ENCODE measurements at places on chromosomes 12 and 14.

DNA sequence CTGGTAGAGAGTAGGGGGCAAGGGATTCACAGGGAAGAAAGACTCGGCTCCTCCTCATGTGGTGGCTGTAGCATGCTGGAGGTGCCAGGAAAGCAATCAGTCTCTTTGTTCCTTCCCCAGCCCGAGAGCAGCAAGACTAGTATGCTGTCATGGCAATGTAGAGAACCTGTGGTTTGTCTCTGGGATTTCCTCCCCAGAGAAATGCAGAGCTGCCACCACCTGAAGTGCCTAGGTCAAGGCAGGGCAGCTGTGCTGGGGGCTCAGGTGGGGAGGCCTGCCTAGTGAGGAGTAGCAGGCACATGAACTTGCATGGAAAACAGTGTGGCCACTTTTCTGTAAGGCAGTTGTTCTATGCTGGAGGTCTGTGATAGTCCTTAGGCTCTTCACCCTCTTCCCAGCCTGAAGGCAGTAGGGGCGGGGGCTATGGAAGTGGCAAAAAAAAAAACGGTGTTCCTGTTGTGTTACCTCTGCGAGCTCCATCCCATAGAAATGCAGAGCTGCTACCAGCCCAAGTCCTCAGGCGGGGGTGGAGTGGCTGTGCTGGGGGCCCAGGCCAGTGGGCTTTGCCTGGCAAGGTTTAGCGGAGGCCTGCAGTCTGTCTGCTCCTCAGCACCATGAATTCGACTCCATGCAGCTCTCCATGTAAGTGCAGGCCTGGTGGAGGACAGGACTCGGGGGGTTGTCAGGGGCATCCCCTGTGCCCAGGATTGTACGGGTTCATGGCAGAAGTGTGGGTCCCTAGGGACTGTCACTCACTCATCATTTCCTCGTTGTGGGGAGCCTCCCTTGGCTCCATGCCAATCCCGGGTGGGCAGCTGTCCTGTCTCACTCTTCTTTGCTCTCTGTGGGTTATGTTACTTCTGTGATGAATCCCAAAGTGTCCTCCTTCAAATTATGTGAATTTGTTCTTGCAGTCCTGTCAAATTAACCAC is 4.1 kb upstream of the CLEC4D start:
- DNase-seq, result no peak

DNA sequence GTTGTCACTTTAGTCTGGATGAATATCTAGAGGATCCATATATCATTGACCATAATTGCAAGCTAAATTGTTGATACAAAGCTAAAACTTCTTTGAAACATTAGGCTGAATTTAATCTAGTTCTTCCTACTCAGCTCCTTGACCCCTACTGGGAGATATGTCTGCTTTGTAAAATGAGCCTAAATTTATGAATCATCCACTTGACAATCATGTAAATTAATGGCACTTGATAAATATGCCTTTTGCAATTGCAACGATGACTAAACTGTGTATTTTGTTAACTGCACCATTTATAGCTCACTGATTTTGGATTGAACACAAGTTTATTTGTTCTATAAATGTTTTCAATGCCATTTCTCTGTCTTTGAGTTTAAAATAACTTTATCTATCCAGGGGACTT is 1616.5 kb upstream of the FLRT2 start:
- no peak for DNase-seq

- DNase-seq, result no peak
These were observed 126.3 kb upstream of the KRAS start for GRCh38 chr12:25376985-25377384.

DNA sequence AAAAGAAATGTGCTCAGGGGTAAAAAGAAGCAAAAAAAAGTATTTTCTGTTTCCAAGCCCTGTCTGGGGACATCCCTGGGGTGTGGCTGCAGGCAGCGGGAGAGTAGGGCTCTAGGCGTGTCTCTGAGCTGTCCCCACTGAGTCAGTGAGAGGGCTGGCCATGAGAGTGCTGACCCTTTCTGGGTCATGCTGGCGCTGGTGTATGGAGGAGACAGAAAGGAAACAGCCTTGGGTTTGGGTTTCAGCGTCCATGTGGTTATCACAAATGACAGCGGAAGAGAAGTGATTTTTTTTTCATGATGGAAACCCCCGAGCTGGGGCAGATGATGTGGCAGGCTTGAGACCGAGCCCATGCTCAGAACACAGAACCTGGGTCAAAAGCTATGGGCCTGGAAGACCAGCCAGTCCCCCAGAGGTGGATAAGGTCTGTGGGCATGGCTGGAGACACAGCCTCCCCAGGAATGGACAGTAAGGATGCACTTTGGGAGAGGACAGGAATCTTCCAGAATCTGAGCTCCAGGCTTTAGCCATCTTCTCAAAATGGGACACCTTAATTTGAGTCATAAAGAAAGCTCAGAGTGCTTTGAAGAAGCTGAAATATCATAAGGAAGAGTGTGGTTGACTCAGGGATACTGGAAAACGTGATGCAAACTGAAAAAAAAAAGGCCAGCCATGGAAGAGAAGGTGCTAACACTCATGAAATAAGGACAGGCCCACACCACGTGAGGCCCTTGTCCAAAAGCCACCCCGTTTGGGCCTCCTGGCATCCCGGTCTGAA is 36.2 kb downstream of the SYNE3 start:
- DNase-seq, result no peak

GRCh38 chr12:120833849-120834248 is 70.3 kb downstream of the SPPL3 start:
- no peak for DNase-seq

- no peak for DNase-seq
These were observed 272.4 kb upstream of the RTL1 start for GRCh38 chr14:101175731-101176534.

DNA sequence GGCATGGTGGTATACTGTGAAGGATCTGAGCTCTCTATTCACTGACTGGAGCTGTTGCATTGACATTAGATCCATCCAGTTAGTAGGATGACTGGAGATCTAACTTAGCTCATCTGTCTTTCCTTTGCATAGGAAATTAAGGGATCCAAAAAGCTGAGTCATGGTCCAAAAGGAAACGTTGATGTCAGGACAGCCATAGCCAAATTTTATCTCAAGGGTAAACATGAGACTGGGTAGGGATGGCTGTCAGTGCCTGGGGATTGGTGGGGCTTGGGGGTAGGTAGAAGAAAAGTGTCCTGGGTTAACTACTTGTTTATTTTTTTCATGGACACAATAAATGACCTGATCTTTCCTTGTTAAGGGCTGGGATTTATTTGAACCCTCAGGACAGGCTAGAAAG is 4.6 kb downstream of the FAM177A1 start:
- no peak for DNase-seq

All from activated naive CD4-positive, alpha-beta T cell (primary cell).